CD8-positive, alpha-beta memory T cell (primary cell): ENCODE measurements at places on chromosomes 16 and 17. TPM values are rescaled to one million over a fixed set of nuclear protein-coding genes. Genes with fewer than 3 reads are reported as not detected.

DNA sequence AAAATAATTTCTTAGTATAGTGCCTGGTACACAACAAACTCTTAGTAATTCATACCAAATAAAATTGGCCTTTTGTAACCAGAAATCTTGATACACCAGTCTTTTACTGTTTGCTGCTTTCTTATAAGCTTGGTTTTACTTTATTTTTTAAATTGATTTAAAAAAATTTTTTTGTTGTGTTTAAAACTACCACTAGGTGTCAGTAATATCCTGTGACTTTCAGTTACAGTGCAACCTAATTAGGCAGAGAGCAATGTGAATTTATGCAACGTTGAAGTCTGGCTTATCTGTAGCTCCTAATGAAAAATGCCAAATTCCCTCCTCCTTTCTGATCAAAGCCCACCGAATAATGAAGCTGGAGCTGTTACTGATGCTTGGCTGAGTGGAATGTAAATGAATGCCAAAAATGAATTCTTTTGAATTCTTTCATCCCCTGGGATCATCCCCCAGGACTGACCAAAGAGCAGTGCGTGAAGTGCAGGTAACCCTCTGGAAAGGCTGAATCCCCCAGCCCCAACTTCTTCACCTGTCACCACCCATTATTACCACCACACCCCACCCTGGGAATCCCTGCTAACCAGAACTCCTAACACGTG lies 3.8 kb downstream of the ERCC4 start:
- no peak overlapping the region for H3K4me3 ChIP-seq
- no peak overlapping the region for H3K27ac ChIP-seq
- no peak for DNase-seq
- peaks cover 14% of the 10 kb centered on the region for H3K4me1 ChIP-seq

GRCh38 chr17:83008526-83008925 lies 70.9 kb upstream of the METRNL start:
- no peak overlapping the region for H3K4me3 ChIP-seq
- H3K4me1 ChIP-seq, result no peaks in the 10 kb centered on the region
- no peaks in the 10 kb centered on the region for H3K36me3 ChIP-seq
- H3K27me3 ChIP-seq, result no peaks in the 10 kb centered on the region
- no peak for DNase-seq

DNA sequence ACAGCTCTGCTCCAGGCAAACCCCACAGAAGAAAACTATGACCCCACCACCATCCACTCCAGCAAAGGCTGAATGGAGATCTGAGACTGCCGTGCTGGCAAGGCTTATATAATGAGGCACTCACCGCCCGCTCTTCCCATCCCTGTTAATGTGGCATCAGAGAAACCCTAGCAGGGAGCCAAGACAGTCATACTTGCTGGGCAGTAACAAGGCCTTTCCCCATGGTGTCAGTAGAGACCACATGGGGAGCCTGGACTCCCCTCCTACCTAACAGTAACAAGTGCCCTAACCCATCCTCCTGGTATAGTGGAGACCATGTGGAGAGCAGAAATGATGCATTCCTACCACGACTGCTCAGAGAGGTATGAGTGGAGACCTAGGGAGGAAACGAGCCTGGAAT lies 235.2 kb downstream of the C16orf78 start:
- H3K27ac ChIP-seq, result no peak overlapping the region
- H3K36me3 ChIP-seq, result no peaks in the 10 kb centered on the region
- no peaks in the 10 kb centered on the region for H3K27me3 ChIP-seq
- no peak overlapping the region for H3K4me3 ChIP-seq
- no peaks in the 10 kb centered on the region for H3K4me1 ChIP-seq
- no peak for DNase-seq

DNA sequence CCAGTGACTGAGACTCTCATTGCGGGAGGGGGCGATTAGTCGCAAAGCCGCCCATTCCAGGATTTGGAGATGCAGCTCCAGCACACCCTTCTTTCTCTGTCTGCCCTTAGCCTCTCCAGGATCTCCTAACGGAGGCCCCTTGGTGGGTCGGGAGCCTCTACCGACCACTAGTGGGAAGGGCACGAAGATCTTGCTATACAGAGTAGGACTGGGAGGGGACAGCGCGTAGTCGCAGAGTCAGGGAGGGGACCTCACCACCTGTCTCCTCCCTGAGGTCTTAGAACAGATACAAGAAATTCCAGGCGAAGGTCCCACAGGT lies 588 bp upstream of the SMTNL2 start:
- H3K4me1 ChIP-seq, result no peaks in the 10 kb centered on the region
- no peaks in the 10 kb centered on the region for H3K36me3 ChIP-seq
- no peak overlapping the region for H3K4me3 ChIP-seq
- no peak for DNase-seq
- no peak overlapping the region for H3K27ac ChIP-seq

DNA sequence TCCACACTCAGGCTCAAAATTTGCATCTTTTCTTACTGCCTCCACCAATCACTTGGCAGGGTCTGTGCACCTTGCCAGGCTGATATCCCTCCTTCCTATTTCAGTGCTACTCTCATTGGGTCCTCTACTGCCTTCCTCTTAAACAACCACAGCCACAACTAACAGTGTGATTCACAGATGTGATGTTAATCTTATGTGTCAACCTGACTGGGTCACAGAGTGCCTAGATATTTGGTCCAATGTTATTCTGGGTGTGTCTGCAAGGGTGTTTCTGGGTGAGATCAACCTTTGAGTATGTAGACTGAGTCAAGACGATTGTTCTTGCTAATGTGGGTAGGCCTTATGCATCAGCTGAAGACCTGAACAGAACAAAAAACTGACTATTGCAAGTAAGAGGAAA lies 51.3 kb upstream of the IRX6 start:
- H3K4me1 ChIP-seq, result no peaks in the 10 kb centered on the region
- no peaks in the 10 kb centered on the region for H3K27me3 ChIP-seq
- H3K36me3 ChIP-seq, result no peaks in the 10 kb centered on the region
- no peak overlapping the region for H3K4me3 ChIP-seq

The CD300LG gene
- not detected for total RNA-seq

The ABCC11 gene
- 0.22 TPM for total RNA-seq
